Stimulated activated CD8-positive, alpha-beta memory T cell treated with anti-CD3 and anti-CD28 coated beads, Interleukin-7, amount 100 ng/mL, for 1 hour (primary cell): ENCODE measurements at places on chromosomes 1 and 21.

- no peak for DNase-seq
Observed at GRCh38 chr1:46474570-46474969, 15.1 kb upstream of the DMBX1 start.

DNA sequence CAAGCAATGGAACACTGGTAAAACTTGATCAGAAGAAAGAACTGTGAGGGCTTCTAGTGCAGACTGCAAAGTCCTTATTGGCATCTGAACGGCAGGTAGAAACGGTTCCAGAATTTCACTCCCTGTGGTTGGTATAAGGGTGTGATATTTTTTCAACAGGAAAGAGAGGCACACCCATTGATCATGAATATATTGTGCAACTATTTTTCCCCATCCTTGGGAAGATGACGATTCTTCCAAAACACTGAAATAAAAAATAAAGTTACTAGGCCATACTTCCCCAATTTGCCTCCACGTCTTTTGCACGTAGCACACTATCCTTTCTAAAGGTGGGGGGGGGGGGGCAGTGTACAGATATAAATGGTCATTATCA lies 49.6 kb downstream of the TARBP1 start:
- DNase-seq, result no peak

- DNase-seq, result no peak
Observed at GRCh38 chr1:108878678-108879077, 1.9 kb downstream of the GPSM2 start.

GRCh38 chr1:95733031-95733430 lies 499.0 kb downstream of the RWDD3 start:
- DNase-seq, result no peak

GRCh38 chr1:16180291-16180824 lies 24.5 kb upstream of the EPHA2 start:
- no peak for DNase-seq
